ENCODE measurements at places on chromosomes 6 and 20.
A peak's percentile ranks its signal among the peaks of the same experiment; 100 is the strongest.

DNA sequence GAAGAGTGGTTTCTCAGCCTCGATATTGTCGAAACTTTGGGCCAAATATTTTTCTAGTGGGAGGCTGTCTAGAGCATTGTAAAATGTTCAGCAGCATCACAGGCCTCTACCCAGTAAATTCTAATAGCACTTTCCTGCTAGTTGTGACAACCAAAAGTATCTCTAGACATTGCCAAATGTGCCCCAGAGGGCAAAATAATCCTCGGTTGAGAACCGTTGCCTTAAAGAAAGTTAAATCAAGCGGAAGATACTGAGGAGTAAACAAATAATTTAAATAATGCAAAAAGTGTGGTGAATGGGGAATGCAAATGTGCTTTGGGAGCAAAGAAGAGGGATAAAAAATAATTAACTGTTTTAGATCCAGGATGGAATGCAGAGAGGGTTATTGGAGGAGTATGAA is 106.4 kb upstream of the ASCC3 start:
- no peak overlapping the region for H3K27ac ChIP-seq
- no peak overlapping the region for H3K4me3 ChIP-seq
- no peak for DNase-seq
- H3K27me3 ChIP-seq, result no peaks in the 10 kb centered on the region
- H3K36me3 ChIP-seq, result no peaks in the 10 kb centered on the region

GRCh38 chr20:35328689-35329088 is 36.5 kb upstream of the FAM83C start:
- no peaks in the 10 kb centered on the region for H3K27me3 ChIP-seq

- peaks cover 4% of the 10 kb centered on the region for H3K36me3 ChIP-seq
- H3K4me3 ChIP-seq, result no peak overlapping the region
- no peak for DNase-seq
- H3K27ac ChIP-seq, result no peak overlapping the region
- H3K27me3 ChIP-seq, result no peaks in the 10 kb centered on the region
These were observed 31.2 kb downstream of the TNFRSF21 start for GRCh38 chr6:47278545-47278944.

DNA sequence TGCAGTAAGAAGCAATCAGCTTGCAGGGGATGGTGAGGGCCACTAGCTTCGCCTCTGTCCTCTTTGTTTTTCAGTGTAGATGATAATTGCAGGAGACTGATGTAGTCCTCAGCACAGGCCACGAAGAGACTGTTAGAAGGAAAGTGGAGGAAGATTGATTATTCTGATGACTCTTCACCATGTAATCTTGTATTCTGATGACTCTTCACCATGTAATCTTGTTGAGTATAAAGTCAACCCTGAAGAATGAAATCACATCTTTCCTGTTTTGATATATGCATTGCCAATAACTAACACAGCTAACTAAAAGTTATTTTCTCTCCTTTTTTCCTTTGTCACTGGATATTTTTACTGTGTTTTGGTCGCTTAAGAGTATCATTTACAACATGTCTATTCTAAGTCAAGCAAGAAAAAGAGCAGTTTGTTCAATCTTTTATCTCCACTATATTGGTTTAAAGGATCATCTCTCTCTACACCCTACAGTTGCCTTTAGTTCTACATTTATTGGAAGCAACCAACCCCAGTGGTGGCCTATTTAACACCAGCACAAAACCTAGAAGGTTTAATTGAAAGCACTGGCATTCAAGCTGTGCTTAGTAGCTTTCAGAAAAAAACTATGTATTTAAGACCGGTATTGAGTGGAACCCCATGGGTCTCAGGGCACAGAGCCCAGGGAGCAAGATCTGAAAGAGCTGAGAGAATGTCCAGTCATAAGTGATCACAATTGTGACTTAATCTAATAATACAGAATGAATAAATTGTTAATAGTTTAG is 107.2 kb upstream of the BTBD3 start:
- H3K27ac ChIP-seq, result no peak overlapping the region
- no peak for DNase-seq
- H3K27me3 ChIP-seq, result no peaks in the 10 kb centered on the region
- H3K36me3 ChIP-seq, result no peaks in the 10 kb centered on the region

- no peak overlapping the region for H3K4me3 ChIP-seq
- peak; percentile 64 for DNase-seq
- no peaks in the 10 kb centered on the region for H3K27me3 ChIP-seq
These were observed 136.4 kb downstream of the UST start for GRCh38 chr6:148883270-148883669.

DNA sequence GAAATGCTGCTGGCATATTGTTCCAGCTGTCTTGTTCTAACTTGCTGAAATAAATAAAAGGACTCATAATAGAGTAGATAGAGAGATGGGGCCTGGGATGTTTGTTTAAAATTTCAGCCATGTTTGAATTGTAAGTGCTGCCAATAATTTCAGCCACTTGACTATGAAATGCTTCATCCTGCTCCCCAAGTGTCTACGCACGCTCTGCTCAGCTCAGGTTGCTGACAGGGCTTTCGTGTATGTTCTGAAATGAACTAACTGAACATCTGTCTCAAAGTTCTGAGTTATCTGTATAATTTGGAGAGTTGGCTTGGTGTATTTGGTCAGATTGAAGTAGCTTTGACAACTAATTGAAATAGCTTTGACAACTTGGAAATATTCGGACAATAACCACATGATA is 387.8 kb downstream of the BMP2 start:
- no peak for DNase-seq
- no peaks in the 10 kb centered on the region for H3K36me3 ChIP-seq
- H3K4me1 ChIP-seq, result no peaks in the 10 kb centered on the region
- H3K4me3 ChIP-seq, result no peak overlapping the region
- H3K27me3 ChIP-seq, result no peaks in the 10 kb centered on the region
- H3K27ac ChIP-seq, result no peak overlapping the region

DNA sequence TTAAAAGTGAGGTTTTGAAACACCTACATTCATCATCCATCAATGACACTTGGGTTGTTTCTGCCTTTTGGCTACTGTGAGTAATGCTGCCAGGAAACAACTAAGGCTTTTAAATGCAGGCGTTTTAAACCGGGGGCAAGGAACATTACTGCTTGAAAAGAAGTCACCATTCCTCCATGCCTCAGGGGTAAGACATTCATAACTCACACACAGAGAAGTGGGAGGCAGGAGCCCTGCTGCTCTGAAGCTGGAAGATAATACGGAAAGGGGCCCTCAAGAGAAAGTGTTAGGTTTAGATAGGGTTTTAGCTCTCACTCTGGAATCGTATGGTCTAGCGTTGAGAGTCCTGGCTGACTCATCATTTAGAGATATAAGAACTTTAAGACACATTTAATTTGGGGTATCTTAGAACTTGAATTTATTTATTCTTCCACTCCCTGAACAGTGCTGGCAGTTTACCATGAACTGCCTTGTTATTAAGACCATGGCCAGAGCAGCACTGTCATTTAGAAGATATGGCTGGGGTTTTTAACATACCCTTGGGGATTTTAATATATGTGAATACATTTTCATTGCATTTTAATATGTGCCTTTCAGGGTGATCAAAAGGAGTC is 1.8 kb downstream of the TUBB1 start:
- no peaks in the 10 kb centered on the region for H3K27me3 ChIP-seq
- DNase-seq, result no peak
- H3K4me3 ChIP-seq, result no peak overlapping the region
- H3K27ac ChIP-seq, result no peak overlapping the region
- peaks cover 24% of the 10 kb centered on the region for H3K36me3 ChIP-seq

DNA sequence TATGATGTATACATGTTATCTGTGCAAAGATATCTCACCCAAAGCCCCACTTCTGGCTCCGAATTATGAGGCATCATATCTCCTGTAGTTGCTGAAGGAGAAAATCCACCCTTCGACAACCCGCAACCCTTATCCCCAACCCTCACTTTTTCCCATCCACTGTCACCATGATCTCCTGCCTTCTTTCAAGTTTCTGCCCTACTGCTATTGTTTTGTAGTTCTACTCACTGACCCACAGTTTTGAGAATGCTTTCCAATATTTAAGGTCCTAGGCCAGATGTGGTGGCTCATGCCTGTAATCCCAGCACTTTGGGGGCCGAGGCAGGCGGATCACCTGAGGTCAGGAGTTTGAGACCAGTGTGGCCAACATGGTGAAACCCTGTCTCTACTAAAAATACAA is 22.2 kb downstream of the ADGRF1 start:
- H3K36me3 ChIP-seq, result no peaks in the 10 kb centered on the region
- no peak overlapping the region for H3K4me3 ChIP-seq
- H3K4me1 ChIP-seq, result no peaks in the 10 kb centered on the region
- H3K27me3 ChIP-seq, result no peaks in the 10 kb centered on the region
- no peak overlapping the region for H3K27ac ChIP-seq
- no peak for DNase-seq

- H3K27ac ChIP-seq, result no peak overlapping the region
- no peak overlapping the region for H3K4me3 ChIP-seq
- H3K36me3 ChIP-seq, result no peaks in the 10 kb centered on the region
- H3K27me3 ChIP-seq, result no peaks in the 10 kb centered on the region
- no peak for DNase-seq
These were observed 706.4 kb upstream of the MMS22L start for GRCh38 chr6:97989451-97989850.

DNA sequence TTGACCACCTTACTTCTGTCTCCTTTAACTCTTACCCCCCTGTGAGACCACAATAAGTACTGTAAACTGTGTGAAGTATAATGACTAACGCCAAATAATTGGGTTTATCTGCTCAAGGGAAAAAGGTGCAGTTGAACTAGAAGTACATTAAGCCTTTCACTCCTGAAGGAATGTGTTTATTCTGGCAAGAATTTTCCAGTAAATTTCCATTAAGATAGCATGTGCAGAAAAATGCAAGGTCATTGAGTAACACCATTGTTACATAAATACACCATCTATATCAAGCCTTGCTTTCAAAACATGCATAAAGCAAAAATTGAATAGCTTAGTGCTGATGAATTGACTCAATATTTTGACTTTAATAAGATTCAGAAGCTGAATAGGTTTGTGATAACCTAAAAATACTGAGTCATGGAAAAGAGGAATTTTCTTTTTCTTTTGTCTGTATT is 65.4 kb downstream of the ARHGAP18 start:
- DNase-seq, result peak; percentile 55
- H3K4me1 ChIP-seq, result peaks cover 9% of the 10 kb centered on the region
- no peaks in the 10 kb centered on the region for H3K27me3 ChIP-seq
- H3K4me3 ChIP-seq, result no peak overlapping the region
- H3K36me3 ChIP-seq, result no peaks in the 10 kb centered on the region

DNA sequence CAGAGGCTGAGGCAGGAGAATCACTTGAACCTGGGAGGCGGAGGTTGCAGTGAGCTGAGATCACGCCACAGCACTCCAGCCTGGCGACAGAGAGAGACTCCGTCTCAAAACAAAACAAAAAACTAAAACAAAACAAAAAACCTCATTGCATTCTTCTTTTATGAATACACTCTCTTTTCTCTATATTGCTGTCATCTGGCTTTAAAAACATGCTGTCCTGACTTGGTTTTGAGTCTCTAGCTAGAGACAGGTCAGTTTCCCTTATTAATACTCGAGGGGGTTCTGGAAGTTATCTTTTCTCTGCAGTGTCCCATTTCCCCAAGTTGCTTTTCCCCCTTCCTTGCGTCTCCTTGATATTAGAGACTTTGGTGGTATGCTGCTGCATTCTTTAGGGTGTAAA is 50.9 kb downstream of the RIOK1 start:
- peaks cover 2% of the 10 kb centered on the region for H3K27me3 ChIP-seq
- H3K4me1 ChIP-seq, result no peaks in the 10 kb centered on the region
- no peak overlapping the region for H3K27ac ChIP-seq
- H3K36me3 ChIP-seq, result no peaks in the 10 kb centered on the region
- no peak overlapping the region for H3K4me3 ChIP-seq
- no peak for DNase-seq

GRCh38 chr6:72676995-72677394 is 55.1 kb downstream of the KCNQ5 start:
- no peak overlapping the region for H3K4me3 ChIP-seq
- H3K27ac ChIP-seq, result no peak overlapping the region
- H3K36me3 ChIP-seq, result no peaks in the 10 kb centered on the region
- no peaks in the 10 kb centered on the region for H3K27me3 ChIP-seq
- no peaks in the 10 kb centered on the region for H3K4me1 ChIP-seq
- DNase-seq, result no peak

- H3K36me3 ChIP-seq, result no peaks in the 10 kb centered on the region
- H3K27ac ChIP-seq, result no peak overlapping the region
- H3K27me3 ChIP-seq, result no peaks in the 10 kb centered on the region
- H3K4me1 ChIP-seq, result no peaks in the 10 kb centered on the region
- no peak overlapping the region for H3K4me3 ChIP-seq
These were observed 4.7 kb upstream of the SHLD1 start for GRCh38 chr20:5745416-5746030.

DNA sequence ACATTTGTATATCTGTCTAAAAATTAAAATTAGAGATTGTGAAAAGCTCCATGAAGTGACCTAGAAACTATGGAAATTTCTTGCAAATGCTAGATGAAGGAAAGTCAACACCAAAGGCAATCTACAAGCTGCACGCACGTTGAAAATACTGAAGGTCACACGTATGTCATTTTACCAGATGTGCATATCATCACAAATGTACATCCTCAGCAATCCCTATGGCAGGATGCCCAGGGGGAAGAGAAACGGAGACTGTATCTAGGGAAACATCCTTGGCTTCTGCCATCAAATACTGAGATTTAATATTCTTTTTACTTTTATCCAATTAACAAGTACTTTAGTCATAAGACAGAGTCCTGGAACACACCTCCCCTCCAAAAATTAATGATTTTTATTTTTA is 672.0 kb downstream of the RNF144B start:
- no peaks in the 10 kb centered on the region for H3K4me1 ChIP-seq
- no peaks in the 10 kb centered on the region for H3K36me3 ChIP-seq
- DNase-seq, result peak; percentile 74
- no peak overlapping the region for H3K4me3 ChIP-seq
- no peaks in the 10 kb centered on the region for H3K27me3 ChIP-seq

DNA sequence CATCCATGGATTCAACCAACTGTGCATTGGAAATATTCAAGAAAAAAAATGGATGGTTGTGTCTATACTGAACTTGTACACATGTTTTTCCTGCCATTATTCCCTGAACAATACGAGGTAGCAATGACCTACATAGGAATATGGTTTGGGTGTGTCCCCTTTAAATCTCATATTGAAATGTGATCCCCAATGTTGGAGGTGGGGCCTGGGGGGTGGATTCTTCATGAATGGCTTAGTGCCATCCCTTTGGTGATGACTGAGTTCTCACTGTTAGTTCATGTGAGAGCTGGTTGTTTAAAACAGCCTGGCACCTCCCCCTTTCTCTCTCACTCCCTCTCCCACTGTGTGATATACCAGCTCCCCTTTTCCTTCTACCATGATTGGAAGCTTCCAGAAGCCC is 139.8 kb upstream of the BACH2 start:
- no peak for DNase-seq
- H3K4me3 ChIP-seq, result no peak overlapping the region
- no peaks in the 10 kb centered on the region for H3K4me1 ChIP-seq
- no peak overlapping the region for H3K27ac ChIP-seq
- no peaks in the 10 kb centered on the region for H3K36me3 ChIP-seq
- H3K27me3 ChIP-seq, result peaks cover 2% of the 10 kb centered on the region

DNA sequence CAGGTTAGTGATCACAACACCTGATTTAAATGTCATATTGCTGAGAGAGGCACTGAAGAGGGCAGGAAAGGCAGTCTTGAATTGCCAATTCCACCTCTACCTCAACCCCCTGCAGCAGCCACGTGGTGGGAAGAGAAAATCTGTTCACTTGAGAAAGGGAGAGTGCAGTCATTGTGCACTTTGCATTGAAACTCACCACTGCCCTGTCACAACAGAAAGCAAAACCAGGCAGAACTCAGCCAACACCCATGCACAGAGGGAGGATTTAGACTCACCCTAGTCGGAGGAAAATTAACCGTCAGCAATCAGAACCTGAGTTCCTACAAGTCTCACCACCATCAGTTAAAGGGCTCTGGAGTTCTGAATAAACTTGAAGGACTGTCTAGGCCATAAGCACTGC is 1040.2 kb downstream of the HACE1 start:
- H3K27ac ChIP-seq, result no peak overlapping the region
- H3K4me1 ChIP-seq, result no peaks in the 10 kb centered on the region
- no peaks in the 10 kb centered on the region for H3K27me3 ChIP-seq
- DNase-seq, result no peak
